ENCODE measurements at places on chromosomes 6 and 20. TPM values are rescaled to one million over a fixed set of nuclear protein-coding genes. Genes with fewer than 3 reads are reported as not detected.

- H3K4me1 ChIP-seq, result no peaks in the 10 kb centered on the region
- H3K27me3 ChIP-seq, result peaks cover 6% of the 10 kb centered on the region
- no peak overlapping the region for H3K27ac ChIP-seq
These were observed 203.4 kb downstream of the TTLL2 start for GRCh38 chr6:167528239-167528638.

DNA sequence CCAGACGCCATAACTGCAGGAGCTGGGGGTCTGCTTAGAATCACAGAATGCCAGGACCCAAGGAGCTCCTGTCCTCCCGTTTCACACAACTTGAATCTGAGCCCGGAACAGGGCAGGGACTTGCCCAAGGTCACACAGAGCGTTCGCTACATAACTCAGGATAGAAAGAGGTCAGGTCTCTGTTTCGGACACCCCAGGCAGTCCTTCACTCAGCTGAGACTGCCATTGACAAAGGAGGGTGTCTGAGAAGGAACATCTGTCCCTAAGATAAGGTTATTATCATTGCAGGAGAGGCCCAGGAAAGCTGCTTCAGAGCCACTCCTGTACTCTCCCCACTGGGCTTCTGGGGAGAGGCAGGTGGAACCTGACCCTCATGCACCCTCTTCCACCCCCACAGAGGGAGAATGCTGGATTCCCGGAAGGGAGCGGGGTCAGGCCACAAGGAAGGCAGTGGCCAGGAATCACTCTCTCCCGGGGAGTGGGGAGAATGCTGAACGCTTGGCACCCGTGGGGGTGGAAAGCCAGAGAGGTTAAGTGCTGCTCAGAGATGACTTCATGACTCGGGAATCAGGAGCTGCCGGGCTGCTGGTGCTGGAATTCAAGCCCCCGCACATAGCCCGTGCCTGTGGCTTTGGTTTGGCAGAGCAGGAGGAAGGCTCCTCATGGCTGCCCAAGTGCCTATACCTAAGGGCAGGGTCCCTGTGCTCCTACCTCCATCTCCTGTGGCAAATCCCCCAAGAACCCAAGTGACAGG, 10.7 kb downstream of the SDC4 start:
- H3K4me3 ChIP-seq, result no peak overlapping the region
- no peaks in the 10 kb centered on the region for H3K4me1 ChIP-seq
- no peak overlapping the region for H3K27ac ChIP-seq
- no peaks in the 10 kb centered on the region for H3K27me3 ChIP-seq

GRCh38 chr6:155024391-155025027, 29.4 kb downstream of the TIAM2 start:
- no peaks in the 10 kb centered on the region for H3K27me3 ChIP-seq
- peaks cover 6% of the 10 kb centered on the region for H3K4me1 ChIP-seq
- DNase-seq, result no peak

- peaks cover 9% of the 10 kb centered on the region for H3K27me3 ChIP-seq
- H3K27ac ChIP-seq, result no peak overlapping the region
- no peaks in the 10 kb centered on the region for H3K36me3 ChIP-seq
- DNase-seq, result no peak
These were observed 59.0 kb upstream of the AFDN start for GRCh38 chr6:167767715-167768107.

DNA sequence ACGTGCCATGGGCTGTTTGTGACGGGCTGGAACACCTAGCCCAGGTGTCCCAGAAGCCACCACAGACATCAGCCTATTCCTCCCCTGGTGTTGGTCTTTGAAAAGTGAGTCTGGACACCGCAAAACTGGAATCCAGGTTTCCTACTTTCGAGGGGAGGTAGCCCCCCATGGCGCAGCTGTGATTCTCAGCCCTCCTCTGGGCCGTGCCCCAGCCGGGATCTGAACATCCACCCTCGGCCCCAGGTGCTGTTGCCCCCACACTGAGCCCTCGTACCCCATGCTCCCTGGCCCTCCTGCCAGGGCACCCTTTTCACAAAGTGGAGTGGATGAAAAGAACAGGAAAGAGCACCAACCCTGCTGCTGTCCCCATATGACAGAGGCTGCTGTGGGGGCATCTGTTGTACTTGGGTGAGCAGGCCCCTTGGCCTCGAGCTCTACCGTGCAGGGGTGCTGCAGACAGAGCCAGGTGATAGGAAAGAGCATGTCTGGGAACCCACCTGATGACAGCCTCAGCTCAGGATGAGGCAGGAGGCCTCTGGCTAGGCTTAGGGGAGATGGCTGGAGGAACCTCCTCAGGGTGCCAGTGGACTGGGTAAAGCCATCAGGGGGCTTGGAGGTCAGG, 18.8 kb upstream of the MAS1L start:
- peaks cover 8% of the 10 kb centered on the region for H3K27me3 ChIP-seq
- no peak overlapping the region for H3K27ac ChIP-seq
- DNase-seq, result no peak
- H3K4me1 ChIP-seq, result no peaks in the 10 kb centered on the region

- no peak overlapping the region for H3K4me3 ChIP-seq
- no peaks in the 10 kb centered on the region for H3K27me3 ChIP-seq
- H3K36me3 ChIP-seq, result peaks cover 5% of the 10 kb centered on the region
- peak overlapping the region; percentile 95 for H3K27ac ChIP-seq
These were observed 909 bp upstream of the NUDT3 start for GRCh38 chr6:34393191-34393965.

The ERVFRD-1 gene
- total RNA-seq, result not detected

The KCNK15 gene
- 1.1 TPM for total RNA-seq

The LTA gene
- 570 TPM for total RNA-seq

The C6orf58 gene
- not detected for total RNA-seq

The EPB41L1 gene
- 1.5 TPM for total RNA-seq

The HTR1E gene
- not detected for total RNA-seq

The CNKSR3 gene
- 0.58 TPM for total RNA-seq

All from activated CD4-positive, alpha-beta T cell treated with anti-CD3 and anti-CD28 coated beads for 36 hours (primary cell).